Esophagus squamous epithelium (tissue), 5 donors: ENCODE measurements at places on chromosomes 7 and 10. TPM values are rescaled to one million over a fixed set of nuclear protein-coding genes. Genes with fewer than 3 reads are reported as not detected.

DNA sequence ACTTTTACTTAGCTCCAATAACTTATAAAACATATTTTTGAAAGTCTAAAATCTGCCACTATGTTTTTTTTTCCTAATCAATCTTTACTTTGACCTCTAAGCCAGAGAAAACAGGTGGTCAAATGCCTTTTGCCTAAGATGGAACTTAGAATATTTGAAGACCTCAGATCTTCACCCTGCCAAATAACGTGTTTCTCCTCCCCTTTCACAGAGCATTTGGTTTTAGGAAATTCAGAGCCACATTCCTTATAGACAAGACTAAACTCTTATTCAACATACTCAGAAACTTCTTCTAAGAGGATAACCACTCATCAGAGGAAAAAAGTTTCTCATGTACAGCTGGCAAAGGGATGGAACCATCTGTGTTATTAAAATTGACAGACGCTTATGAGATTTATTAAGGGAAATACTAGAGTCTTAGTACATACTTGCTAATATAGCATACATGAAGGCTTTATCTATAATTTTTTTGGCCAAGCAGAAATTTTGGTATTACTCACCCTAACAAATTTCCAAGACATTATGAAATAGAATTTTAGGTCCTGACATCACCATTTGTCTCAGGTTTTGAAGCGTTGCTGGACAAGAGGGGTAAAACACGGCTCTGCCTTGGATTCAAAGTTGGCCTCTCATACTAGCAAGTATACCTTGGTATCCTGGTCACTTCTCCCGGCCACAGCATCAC is 2.6 kb upstream of the EGFR start:
- H3K36me3 ChIP-seq: no peaks in the 10 kb centered on the region
- H3K4me1 ChIP-seq: peaks cover 6% of the 10 kb centered on the region
- H3K4me3 ChIP-seq: no peak overlapping the region
- no peak for DNase-seq
- no peak overlapping the region for H3K27ac ChIP-seq

GRCh38 chr7:21361413-21362125 is 66.3 kb upstream of the SP4 start:
- H3K4me3 ChIP-seq: no peak overlapping the region
- H3K4me1 ChIP-seq: no peaks in the 10 kb centered on the region
- H3K27ac ChIP-seq: no peak overlapping the region
- DNase-seq: no peak
- no peaks in the 10 kb centered on the region for H3K36me3 ChIP-seq

DNA sequence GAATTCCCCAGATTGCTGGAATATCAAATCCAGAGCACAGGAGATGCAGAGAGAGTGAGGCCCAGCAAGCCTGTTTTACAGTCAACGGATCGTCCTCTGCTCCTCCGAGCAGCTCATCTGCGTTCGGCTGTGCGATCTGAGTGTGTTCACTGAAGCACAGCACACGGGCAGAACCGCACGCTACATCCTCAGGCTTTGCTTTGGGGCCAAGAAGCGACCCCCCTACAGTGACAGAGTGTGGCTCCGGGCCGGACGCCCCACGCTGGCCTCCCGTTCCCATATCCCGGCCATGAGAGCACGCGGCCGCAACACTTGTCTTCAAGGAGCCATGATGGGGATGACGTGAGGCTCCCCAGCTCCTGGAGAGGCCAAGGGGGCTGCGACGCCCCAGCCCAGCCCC is 431.4 kb downstream of the DNAJB6 start:
- no peak for DNase-seq
- H3K4me1 ChIP-seq: no peaks in the 10 kb centered on the region
- no peaks in the 10 kb centered on the region for H3K27me3 ChIP-seq
- H3K4me3 ChIP-seq: no peak overlapping the region
- no peaks in the 10 kb centered on the region for H3K36me3 ChIP-seq

- no peaks in the 10 kb centered on the region for H3K27me3 ChIP-seq
- H3K4me1 ChIP-seq: no peaks in the 10 kb centered on the region
- no peak overlapping the region for H3K4me3 ChIP-seq
- no peaks in the 10 kb centered on the region for H3K36me3 ChIP-seq
- H3K27ac ChIP-seq: no peak overlapping the region
Observed at GRCh38 chr10:191703-192518, 56.7 kb downstream of the ZMYND11 start.

- H3K36me3 ChIP-seq: no peaks in the 10 kb centered on the region
- no peak overlapping the region for H3K4me3 ChIP-seq
- H3K27ac ChIP-seq: no peak overlapping the region
- H3K4me1 ChIP-seq: no peaks in the 10 kb centered on the region
Observed at GRCh38 chr7:42574685-42575084, 337.2 kb downstream of the C7orf25 start.

DNA sequence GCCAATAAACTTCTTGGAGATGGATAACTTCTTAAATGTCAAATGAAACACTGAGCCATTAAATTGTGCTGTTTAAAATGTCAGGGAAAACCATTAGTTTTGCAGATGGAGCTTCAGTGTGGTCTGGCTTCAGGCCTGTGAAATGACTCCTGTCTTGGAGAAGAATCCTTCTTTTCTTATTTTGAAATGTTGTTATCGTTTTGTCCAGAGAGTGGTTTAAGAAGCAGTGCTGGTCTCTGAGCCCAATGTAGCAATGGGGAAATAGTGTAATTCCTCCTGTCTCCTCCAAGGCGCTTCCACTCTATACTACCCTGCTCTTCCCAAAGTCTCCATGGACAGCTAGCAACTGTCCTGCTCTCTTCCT is 177.6 kb downstream of the REEP3 start:
- no peaks in the 10 kb centered on the region for H3K27me3 ChIP-seq
- H3K27ac ChIP-seq: peak overlapping the region; percentile 85
- H3K4me3 ChIP-seq: no peak overlapping the region

- no peaks in the 10 kb centered on the region for H3K27me3 ChIP-seq
- H3K4me3 ChIP-seq: no peak overlapping the region
- no peaks in the 10 kb centered on the region for H3K4me1 ChIP-seq
- DNase-seq: no peak
- H3K36me3 ChIP-seq: no peaks in the 10 kb centered on the region
- H3K27ac ChIP-seq: no peak overlapping the region
Observed at GRCh38 chr7:88254721-88255424, 35.0 kb upstream of the SRI start.

GRCh38 chr10:7279303-7279702 is 131.5 kb downstream of the SFMBT2 start:
- H3K36me3 ChIP-seq: no peaks in the 10 kb centered on the region
- peaks cover 14% of the 10 kb centered on the region for H3K4me1 ChIP-seq
- H3K27me3 ChIP-seq: no peaks in the 10 kb centered on the region
- DNase-seq: no peak
- H3K27ac ChIP-seq: no peak overlapping the region

DNA sequence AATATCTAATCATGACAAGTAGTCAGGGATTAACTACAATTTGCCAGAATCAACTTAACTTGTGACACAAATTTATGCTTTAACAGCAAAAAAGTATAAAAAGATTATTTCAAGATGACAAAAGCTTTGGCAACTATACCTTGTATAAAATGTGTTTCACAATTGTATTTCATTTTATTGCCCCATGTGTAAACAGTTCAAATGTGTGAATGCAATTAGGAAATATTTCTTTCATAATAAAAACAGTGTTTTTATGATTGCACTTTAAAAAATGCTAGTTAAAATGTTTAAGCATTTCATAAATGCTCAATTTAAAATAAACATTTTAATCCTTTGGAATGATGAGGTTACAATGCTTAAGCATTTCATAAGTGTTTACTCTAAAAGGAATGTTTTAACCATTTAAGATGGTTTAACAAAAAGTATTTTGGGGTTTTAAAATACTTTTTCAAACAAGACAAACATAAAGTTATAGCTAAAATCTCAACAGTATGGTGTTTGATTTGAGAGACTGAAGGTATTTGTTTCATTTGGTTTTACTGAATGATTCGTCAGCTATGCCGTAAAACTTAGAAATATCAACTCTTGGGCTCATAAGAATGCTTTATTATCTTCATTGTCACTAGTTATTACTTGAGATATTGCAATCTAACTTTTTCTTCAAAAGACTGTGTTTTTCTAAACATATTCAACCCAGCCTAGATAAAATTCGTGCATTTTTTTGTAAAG is 50.1 kb downstream of the SFTPD start:
- H3K36me3 ChIP-seq: no peaks in the 10 kb centered on the region
- no peak overlapping the region for H3K4me3 ChIP-seq
- H3K27me3 ChIP-seq: no peaks in the 10 kb centered on the region

- no peak for DNase-seq
- H3K27me3 ChIP-seq: no peaks in the 10 kb centered on the region
- H3K4me3 ChIP-seq: peak overlapping the region; percentile 59
- H3K4me1 ChIP-seq: no peaks in the 10 kb centered on the region
- peak overlapping the region; percentile 61 for H3K27ac ChIP-seq
Observed at GRCh38 chr10:65571011-65571570, 1354.7 kb upstream of the LRRTM3 start.

GRCh38 chr10:79483948-79484347 is 28.4 kb upstream of the EIF5AL1 start:
- DNase-seq: no peak
- peaks cover 33% of the 10 kb centered on the region for H3K4me1 ChIP-seq
- H3K27ac ChIP-seq: no peak overlapping the region
- no peaks in the 10 kb centered on the region for H3K36me3 ChIP-seq
- no peaks in the 10 kb centered on the region for H3K27me3 ChIP-seq

GRCh38 chr7:41630741-41631140 is 72.1 kb downstream of the INHBA start:
- H3K4me3 ChIP-seq: no peak overlapping the region
- no peaks in the 10 kb centered on the region for H3K27me3 ChIP-seq

The CTAGE6 gene
- total RNA-seq: 0.57 TPM

The VAX1 gene
- not detected for total RNA-seq

The TEX36 gene
- not detected for total RNA-seq

The PPP3CB gene
- total RNA-seq: 24.1 TPM

The GJC3 gene
- total RNA-seq: 0.26 TPM

The ZCWPW1 gene
- total RNA-seq: 4.2 TPM

The RNF133 gene
- total RNA-seq: not detected

The TMEM270 gene
- not detected for total RNA-seq

The UTF1 gene
- not detected for total RNA-seq

The KCP gene
- 0.57 TPM for total RNA-seq

The TRIM50 gene
- total RNA-seq: not detected
